CD4-positive, alpha-beta T cell (primary cell): ENCODE measurements at places on chromosomes 3 and 15. TPM values are rescaled to one million over a fixed set of nuclear protein-coding genes. Genes with fewer than 3 reads are reported as not detected.
A peak's percentile ranks its signal among the peaks of the same experiment; 100 is the strongest.

- no peaks in the 10 kb centered on the region for H3K27me3 ChIP-seq
- H3K27ac ChIP-seq = no peak overlapping the region
- DNase-seq = no peak
- no peaks in the 10 kb centered on the region for H3K4me1 ChIP-seq
These were observed 53.2 kb upstream of the BOC start for GRCh38 chr3:113158171-113158570.

DNA sequence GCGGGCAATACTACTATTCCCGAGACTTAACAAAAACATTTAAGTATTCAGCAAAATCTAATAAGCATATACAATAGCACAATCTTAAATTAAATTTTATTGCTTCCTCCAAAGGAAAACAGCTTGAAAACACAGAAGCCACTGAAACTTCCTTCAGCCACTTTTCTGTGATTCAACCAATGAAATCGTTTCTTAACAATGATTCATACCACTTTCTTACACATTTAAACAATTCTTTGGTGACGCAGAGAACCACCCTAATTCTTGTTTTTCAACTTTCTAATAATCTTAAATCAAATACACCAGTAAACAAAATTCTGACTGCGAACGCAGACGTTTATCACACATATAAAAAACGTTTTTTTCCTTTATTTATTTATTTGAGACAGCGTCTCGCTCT lies 4.1 kb downstream of the TJP1 start:
- DNase-seq = no peak
- H3K36me3 ChIP-seq = no peaks in the 10 kb centered on the region
- no peak overlapping the region for H3K27ac ChIP-seq

GRCh38 chr3:14806641-14807263 lies 12.0 kb upstream of the FGD5 start:
- H3K4me1 ChIP-seq = peaks cover 11% of the 10 kb centered on the region
- H3K27ac ChIP-seq = no peak overlapping the region
- peaks cover 29% of the 10 kb centered on the region for H3K27me3 ChIP-seq

- peaks cover 5% of the 10 kb centered on the region for H3K36me3 ChIP-seq
- DNase-seq = peak; percentile 4
- H3K4me3 ChIP-seq = peak overlapping the region; percentile 1
- H3K4me1 ChIP-seq = peaks cover 23% of the 10 kb centered on the region
- H3K27ac ChIP-seq = peak overlapping the region; percentile 39
These were observed 37.8 kb upstream of the IL20RB start for GRCh38 chr3:136919799-136920580.

CPLX3 gene
- 0.16 TPM for total RNA-seq

GOLGA8J gene
- 0.19 TPM for total RNA-seq
